ENCODE measurements at places on chromosomes 2 and 18. TPM values are rescaled to one million over a fixed set of nuclear protein-coding genes. Genes with fewer than 3 reads are reported as not detected.

The DHRS9 gene
- total RNA-seq, result 16.6 TPM

GRCh38 chr2:107822302-107822701, 4.4 kb upstream of the RGPD4 start:
- DNase-seq, result no peak
- no peak overlapping the region for H3K27ac ChIP-seq

The CHMP3 gene
- 127 TPM for total RNA-seq

The REG1B gene
- not detected for total RNA-seq

GRCh38 chr2:214593727-214594126, 182.9 kb downstream of the VWC2L start:
- H3K27me3 ChIP-seq, result no peaks in the 10 kb centered on the region
- no peak overlapping the region for H3K4me3 ChIP-seq

- H3K27me3 ChIP-seq, result no peaks in the 10 kb centered on the region
- no peak overlapping the region for H3K4me3 ChIP-seq
- no peaks in the 10 kb centered on the region for H3K36me3 ChIP-seq
- H3K27ac ChIP-seq, result peak overlapping the region; percentile 26
- H3K4me1 ChIP-seq, result peaks cover 54% of the 10 kb centered on the region
Measured at GRCh38 chr2:20148923-20149702, 75.8 kb downstream of the SDC1 start.

DNA sequence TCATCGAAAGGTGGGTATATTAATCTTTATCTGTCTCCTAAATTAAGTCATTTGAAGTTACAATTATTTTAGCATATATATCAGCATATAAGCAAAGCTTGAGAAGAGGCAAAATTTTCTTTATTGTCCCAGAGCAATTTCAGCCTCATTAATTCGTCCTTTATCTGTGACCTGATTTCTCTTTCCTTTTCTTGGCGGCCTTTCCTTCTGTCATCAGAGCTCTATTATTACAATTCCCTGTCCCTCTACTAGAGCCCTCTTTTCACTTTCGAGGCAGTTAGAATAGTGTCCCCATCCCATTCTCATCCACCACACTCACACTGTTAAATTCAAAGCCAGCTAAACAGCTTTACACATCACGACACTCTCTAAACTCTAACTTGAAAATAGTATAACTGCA, 1293.2 kb upstream of the FAM98A start:
- no peaks in the 10 kb centered on the region for H3K27me3 ChIP-seq
- H3K4me1 ChIP-seq, result no peaks in the 10 kb centered on the region
- no peak overlapping the region for H3K4me3 ChIP-seq

DNA sequence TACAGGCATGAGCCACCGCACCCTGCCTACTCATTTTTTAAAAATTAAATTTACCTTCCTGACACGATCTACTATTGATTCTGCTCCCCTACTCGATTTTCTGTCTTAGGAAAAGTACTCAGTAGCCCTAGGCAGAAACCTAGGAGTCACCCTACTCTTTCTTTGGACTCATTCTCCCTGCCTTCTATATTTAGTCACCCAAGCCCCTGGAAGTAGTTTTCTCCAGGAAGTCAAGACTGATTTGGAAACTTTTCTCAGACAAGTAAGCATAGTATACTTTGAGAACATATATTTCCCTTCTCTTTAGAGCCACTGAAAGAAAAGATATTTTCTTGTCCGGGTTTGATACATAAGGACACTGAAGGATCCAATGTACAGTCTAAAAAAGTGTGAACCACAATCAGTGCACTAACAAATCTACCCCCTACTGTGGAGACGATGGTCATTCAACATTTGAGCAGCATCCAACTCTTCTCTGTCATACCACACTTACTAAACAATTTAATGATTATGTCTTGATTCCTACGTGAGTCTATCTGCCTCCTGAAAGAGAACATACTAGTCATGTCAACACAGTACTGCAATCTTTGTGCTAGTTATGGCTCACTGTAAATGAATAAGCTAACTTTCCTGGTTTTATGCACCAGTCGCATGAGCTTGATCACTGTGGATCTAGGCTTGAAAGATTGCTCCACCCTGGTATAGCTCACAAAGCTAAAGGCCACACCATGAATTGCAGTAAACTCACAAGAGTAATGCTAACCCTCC, 19.8 kb downstream of the YWHAQ start:
- no peak overlapping the region for H3K4me3 ChIP-seq
- DNase-seq, result no peak
- H3K4me1 ChIP-seq, result peaks cover 79% of the 10 kb centered on the region
- H3K27me3 ChIP-seq, result no peaks in the 10 kb centered on the region
- H3K27ac ChIP-seq, result no peak overlapping the region

GRCh38 chr18:79630281-79631095, 49.1 kb upstream of the CTDP1 start:
- DNase-seq, result no peak
- H3K4me1 ChIP-seq, result no peaks in the 10 kb centered on the region
- H3K27ac ChIP-seq, result no peak overlapping the region

The GDF7 gene
- not detected for total RNA-seq

DNA sequence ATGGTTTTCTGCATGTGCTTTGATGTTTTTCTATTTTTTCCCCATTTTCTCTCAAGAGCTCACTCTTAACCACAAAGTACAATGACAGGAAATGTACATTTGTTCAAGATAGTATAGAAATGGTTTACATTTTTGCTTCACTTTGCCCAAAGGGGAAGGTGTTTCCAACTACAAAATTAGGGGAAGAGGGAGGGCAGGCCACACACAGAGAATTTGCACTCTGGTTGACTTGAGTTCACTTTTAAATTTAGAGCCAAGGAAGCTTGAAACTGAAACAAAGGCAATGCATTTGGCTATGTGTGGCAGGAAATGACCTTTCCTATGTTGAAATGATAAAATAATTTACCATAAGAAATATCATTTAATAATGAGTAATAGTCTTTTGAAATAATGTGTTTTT, 19.1 kb upstream of the VIT start:
- H3K27ac ChIP-seq, result no peak overlapping the region
- H3K4me3 ChIP-seq, result no peak overlapping the region
- H3K27me3 ChIP-seq, result no peaks in the 10 kb centered on the region
- peaks cover 12% of the 10 kb centered on the region for H3K4me1 ChIP-seq
- no peaks in the 10 kb centered on the region for H3K36me3 ChIP-seq

The LRRTM4 gene
- total RNA-seq, result not detected

The ACTR2 gene
- total RNA-seq, result 239 TPM

The KRCC1 gene
- 31.9 TPM for total RNA-seq

DNA sequence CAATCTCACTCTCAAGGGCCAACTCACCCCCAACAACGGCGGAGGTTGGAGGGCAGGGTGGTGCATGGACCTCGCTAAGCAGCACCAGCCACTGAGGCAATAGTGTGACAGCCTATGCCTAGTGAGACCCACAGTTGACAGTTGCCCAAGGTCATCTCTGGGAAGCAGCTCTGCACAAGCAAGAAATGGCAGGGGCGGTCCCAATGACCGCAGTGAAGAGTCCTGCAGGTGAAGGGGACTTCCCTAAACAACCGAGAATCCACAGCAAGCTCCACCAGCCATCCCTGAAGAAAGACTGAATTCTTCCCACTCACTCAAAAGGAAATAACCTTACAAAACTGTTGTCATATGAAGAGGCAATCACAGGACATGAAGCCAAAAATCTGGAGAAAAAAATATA, 313.4 kb upstream of the ID2 start:
- H3K4me3 ChIP-seq, result no peak overlapping the region
- peaks cover 11% of the 10 kb centered on the region for H3K4me1 ChIP-seq
- no peak for DNase-seq
- H3K27ac ChIP-seq, result no peak overlapping the region

GRCh38 chr2:15858466-15858865, 81.9 kb upstream of the MYCN start:
- peaks cover 8% of the 10 kb centered on the region for H3K4me1 ChIP-seq
- no peaks in the 10 kb centered on the region for H3K36me3 ChIP-seq
- H3K27me3 ChIP-seq, result peaks cover 16% of the 10 kb centered on the region
- H3K4me3 ChIP-seq, result no peak overlapping the region
- H3K27ac ChIP-seq, result no peak overlapping the region

DNA sequence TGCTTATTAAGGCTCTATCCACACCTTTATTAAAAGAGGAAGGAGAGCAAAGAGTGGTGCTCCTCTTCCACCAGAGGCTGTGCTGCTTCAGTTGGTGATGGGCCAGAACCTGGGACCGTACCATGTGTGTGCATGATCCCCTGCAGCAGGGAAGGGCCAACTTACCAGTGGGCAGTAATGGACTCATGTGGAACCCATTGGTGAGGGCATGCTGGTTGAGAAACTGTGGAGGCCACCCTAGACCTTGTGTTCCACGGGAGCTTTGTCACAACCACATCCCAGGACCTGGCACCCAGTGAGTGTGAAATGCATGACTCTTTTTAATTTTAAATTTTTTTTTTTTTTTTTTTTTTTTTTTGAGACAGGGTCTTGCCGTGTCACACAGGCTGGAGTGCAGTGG, 5.4 kb downstream of the UBE2F start:
- no peak overlapping the region for H3K27ac ChIP-seq
- DNase-seq, result no peak
- no peaks in the 10 kb centered on the region for H3K27me3 ChIP-seq
- H3K36me3 ChIP-seq, result peaks cover 18% of the 10 kb centered on the region

The YWHAQ gene
- 296 TPM for total RNA-seq

GRCh38 chr18:63225434-63225833, 94.1 kb downstream of the BCL2 start:
- H3K4me1 ChIP-seq, result no peaks in the 10 kb centered on the region
- no peaks in the 10 kb centered on the region for H3K36me3 ChIP-seq
- H3K27me3 ChIP-seq, result peaks cover 38% of the 10 kb centered on the region
- no peak for DNase-seq

The KCNJ3 gene
- 0.17 TPM for total RNA-seq

DNA sequence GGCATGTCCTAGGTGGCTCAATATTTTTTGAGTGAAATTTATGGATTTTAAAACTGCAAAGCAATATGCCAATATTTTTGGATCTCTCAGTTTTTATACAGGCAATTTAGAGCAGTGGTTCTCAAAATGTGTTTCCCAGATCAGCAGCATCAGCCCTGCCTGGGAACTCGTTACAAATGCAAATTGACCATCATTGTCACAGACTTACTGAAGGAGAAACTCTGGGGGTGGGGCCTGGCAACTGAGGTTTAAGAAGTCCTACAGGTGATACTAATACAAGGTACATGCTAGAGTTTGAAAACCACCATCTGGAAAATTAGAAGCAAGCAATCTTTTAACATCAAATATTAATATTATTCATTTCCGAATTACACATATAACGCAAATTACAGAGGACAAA, 215.6 kb upstream of the PID1 start:
- no peaks in the 10 kb centered on the region for H3K27me3 ChIP-seq
- no peak overlapping the region for H3K4me3 ChIP-seq
- no peaks in the 10 kb centered on the region for H3K4me1 ChIP-seq
- H3K36me3 ChIP-seq, result no peaks in the 10 kb centered on the region
- H3K27ac ChIP-seq, result no peak overlapping the region
- DNase-seq, result no peak

DNA sequence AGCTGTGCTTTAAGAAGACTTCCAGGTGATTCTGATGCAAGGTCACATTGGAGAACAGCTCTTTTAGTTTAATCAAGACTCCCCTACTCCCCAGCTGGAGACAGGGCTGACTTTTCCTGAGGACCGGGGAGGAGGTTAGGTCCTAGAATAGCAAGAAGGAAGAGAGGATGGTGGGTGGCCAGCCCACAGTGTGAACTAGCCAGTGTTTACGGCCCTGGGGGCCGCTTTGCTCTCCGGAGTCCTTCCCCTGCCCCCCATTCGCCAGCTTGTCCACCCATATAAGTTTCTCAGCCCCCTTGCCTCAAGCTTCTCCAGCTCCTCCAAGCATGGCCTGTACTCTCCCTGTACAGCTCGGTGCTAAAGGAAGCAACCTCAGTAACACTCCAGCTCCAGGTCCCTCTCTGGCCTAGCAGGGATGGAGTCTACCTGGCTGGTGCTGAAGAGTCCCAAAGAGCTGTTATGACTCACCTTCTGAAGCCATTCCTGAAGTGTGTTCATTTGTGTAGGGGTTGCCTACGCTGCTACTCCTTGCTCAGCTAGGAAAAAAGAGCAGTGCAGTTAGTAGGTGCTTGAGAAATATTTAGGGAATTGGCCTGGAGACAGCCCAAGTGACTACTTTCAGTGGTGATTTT, 7.9 kb downstream of the INPP4A start:
- H3K4me3 ChIP-seq, result no peak overlapping the region
- no peak overlapping the region for H3K27ac ChIP-seq
- H3K4me1 ChIP-seq, result peaks cover 57% of the 10 kb centered on the region
- no peak for DNase-seq
- H3K27me3 ChIP-seq, result no peaks in the 10 kb centered on the region
- H3K36me3 ChIP-seq, result no peaks in the 10 kb centered on the region

GRCh38 chr2:205141381-205141780, 540.9 kb upstream of the NRP2 start:
- DNase-seq, result no peak
- no peaks in the 10 kb centered on the region for H3K27me3 ChIP-seq
- H3K4me3 ChIP-seq, result no peak overlapping the region
- no peak overlapping the region for H3K27ac ChIP-seq
- peaks cover 5% of the 10 kb centered on the region for H3K36me3 ChIP-seq

DNA sequence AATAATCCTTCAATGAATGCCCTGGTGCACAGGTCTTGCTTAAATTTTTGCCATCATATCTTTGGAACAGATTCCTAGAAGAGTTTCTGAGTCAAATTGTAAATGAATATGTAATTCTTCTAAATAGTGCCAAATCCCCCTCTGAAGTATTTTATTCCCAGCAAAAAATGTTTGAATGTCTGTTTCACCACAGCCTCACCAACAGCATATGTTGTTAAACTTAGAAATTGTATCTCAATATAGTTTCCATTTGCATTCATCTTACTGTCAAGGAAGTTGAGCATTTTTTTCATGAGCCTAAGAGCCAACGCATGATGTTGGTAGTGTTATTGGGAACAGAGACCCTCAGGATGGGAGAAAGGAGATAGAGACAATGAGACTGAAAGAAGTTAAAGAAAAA, 86.8 kb upstream of the IL1R2 start:
- H3K36me3 ChIP-seq, result peaks cover 11% of the 10 kb centered on the region
- no peak for DNase-seq
- no peaks in the 10 kb centered on the region for H3K4me1 ChIP-seq

DNA sequence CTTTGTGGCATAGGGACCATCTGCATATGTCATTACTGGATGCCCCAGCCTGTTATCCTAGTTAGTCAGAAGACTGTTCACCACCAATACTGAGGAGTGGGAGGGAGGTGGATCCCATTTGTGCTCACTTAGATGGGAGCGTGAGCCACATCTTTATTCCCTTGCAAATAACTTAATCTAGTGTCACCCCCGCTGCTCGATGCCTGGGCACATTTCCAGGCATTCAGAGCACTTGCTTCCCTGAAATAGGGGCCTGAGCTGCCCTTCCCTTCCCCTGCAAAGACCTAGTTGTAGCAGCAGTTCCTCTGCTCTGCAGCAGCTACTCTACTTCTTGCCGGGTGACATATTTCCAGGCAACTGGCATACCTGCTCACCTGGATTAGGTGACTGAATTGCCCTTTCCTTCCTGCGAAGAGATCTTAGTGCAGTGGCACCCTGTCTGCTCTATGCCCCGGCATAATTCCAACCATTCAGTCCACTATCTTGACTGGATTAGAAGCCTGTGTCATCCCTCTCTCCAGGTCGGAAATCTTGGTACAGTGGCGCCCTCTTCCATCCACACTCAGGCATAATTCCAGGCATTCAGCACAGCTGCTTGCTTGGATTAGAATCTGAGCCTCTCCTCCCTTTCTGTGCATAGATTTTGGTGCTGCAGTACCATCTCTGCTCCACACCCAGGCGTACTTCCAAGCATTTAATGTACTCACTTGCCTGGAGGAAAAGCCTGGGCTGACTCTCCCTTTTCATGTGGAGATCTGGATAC, 1389.1 kb upstream of the TMEFF2 start:
- H3K4me1 ChIP-seq, result peaks cover 37% of the 10 kb centered on the region
- H3K36me3 ChIP-seq, result no peaks in the 10 kb centered on the region
- no peak overlapping the region for H3K27ac ChIP-seq
- DNase-seq, result peak; percentile 45
- no peak overlapping the region for H3K4me3 ChIP-seq
